ENCODE measurements at places on chromosomes 16 and 17.

DNA sequence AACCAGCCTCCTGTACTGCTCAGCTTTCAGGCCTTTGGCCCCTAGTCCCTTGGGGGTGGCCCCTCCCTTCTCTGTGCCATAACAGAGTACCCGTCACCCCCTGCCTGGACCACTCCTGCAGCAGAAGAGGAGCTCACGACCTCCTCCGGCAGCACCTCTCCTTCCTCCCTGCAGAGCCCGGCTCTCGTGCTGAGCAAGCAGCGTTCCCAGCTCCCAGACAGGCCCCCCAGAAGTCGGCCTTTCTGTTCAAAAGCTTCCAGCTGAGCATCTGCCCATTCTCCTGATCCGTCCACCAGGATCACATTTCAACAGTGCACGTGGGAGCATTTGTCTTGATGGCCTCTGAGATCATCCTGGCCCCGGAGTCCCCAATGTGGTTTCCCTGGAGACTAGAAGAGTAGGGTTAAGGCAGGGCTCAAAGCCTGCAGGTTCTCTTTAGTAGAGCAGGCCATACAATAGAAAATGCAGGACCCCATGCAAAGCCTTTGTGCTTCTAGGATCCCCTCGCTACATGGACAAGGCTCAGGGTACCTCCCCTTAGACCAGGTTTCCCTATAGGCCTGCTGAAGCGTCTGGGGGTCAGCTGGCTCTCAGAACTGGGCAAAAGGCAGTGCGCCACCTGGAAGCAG lies 35.6 kb downstream of the NLRC3 start:
- no peak for DNase-seq

DNA sequence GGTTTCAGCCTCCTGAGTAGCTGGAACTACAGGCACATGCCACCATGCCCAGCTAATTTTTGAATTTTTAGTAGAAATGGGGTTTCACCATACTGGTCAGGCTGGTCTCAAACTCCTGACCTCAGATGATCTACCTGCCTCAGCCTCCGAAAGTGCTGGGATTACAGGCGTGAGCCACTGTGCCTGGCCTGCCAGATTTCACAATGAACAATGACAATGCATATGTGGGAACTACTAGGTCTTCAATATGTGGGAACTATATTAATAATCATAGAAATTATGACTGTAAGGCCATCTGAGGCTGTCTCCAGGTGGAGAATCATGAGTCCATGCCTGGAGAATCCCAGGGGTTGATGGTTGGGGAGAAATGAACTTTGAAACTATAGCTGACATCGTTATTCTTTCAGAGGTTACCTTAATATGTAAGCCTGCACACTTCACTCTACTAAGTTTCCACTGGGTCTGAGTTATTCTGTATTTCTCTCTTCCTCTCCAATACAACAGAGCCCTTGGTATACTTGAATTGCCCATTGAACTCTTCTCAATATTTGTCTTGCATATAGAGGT lies 7.2 kb upstream of the DRC7 start:
- no peak for DNase-seq

DNA sequence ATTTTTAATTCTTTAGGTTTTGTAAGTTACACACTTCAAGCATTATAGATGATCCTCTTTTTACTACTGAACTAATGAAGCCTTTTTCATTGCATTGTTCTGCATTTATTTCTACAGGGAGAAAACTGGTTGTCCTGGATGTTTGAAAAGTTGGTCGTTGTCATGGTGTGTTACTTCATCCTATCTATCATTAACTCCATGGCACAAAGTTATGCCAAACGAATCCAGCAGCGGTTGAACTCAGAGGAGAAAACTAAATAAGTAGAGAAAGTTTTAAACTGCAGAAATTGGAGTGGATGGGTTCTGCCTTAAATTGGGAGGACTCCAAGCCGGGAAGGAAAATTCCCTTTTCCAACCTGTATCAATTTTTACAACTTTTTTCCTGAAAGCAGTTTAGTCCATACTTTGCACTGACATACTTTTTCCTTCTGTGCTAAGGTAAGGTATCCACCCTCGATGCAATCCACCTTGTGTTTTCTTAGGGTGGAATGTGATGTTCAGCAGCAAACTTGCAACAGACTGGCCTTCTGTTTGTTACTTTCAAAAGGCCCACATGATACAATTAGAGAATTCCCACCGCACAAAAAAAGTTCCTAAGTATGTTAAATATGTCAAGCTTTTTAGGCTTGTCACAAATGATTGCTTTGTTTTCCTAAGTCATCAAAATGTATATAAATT lies 53.0 kb downstream of the TUBD1 start:
- no peak for DNase-seq

GRCh38 chr16:57301126-57301817 lies 16.8 kb upstream of the PLLP start:
- no peak for DNase-seq
